ENCODE measurements at places on chromosomes 2 and 18.

DNA sequence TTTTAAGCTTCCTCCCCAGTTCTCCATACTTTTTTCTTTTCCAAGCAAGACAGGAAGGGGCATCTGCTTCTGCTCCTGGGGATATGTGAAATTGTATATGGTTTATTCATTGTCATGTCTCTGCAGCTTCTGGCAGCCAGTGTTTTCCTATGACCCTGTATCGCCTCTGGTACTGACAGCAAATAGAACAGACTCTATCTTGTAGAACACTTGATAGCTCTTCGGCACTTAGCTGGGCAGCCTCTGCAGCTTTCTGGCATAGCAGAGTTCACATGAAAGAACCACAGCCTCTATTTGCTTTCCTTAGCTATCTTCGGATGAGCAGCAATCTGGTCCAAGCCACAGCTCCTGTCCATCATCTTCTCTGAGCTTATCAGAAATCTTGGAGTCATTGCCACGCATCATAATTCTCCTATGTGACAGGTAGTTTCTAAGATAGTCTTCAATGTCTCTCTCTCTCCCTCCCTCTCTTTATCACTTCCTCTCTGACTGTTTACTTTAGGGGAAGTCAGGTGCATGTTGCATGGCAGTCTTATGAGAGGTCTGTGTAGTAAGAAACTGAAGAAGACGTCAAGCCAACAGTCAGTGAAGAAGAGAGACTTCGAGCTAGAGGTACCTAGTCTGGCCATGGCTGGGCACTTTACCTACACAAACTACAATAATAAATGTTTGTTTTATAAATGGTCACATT, 627.7 kb upstream of the CDH2 start:
- no peak for DNase-seq

GRCh38 chr2:232672588-232672987, 24.5 kb upstream of the GIGYF2 start:
- no peak for DNase-seq

GRCh38 chr18:59788791-59789106, 91.5 kb upstream of the CCBE1 start:
- DNase-seq = no peak

DNA sequence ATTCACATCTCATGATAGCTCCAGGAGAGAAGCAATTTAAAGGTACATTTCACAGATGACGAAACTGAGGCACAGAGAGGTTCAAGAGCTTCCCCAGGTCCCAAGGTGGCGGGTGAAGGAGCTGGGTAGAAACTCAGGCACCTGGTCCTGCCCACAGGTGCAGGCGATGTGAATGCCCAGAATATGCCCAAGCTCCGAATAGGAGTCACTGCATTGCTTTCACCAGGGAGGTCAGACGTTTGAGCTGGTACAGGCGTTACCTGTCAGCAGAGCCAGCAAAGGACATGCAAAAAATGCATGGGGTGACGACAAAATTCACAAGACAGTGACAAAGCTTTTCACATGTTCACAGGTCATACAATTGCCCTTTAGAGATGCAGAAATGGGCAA, 247.9 kb downstream of the HDAC4 start:
- no peak for DNase-seq

- no peak for DNase-seq
These were observed 377.2 kb downstream of the CNTNAP5 start for GRCh38 chr2:124402274-124402673.

DNA sequence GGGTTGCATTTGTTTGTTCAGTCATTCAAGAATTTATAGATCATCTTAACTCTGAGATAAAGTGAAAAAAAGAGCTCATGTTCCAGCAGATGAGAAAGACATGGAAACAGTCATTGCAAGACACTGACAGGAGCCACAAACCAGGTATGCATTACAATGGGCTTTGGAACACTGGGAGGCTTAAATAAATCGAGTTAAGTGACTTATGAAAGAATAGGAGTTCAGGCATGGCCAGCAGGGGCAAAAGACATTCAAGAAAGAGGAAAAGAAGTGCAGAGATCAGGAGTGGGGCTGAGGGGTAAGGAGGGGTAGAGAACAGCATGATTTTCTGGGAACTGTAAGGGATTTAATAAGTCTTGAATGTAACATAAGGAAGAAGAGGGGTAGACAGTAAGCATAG, 121.2 kb upstream of the EPC2 start:
- DNase-seq = no peak

Data from NCI-H1417 (cell line).